Activated CD4-positive, alpha-beta T cell treated with anti-CD3 and anti-CD28 coated beads, Interleukin-2, amount 50 U/mL, for 4 hours (primary cell): ENCODE measurements at places on chromosomes 6 and 20.
A peak's percentile ranks its signal among the peaks of the same experiment; 100 is the strongest.

- DNase-seq: no peak
Observed at GRCh38 chr6:100228437-100228833, 234.4 kb upstream of the MCHR2 start.

DNA sequence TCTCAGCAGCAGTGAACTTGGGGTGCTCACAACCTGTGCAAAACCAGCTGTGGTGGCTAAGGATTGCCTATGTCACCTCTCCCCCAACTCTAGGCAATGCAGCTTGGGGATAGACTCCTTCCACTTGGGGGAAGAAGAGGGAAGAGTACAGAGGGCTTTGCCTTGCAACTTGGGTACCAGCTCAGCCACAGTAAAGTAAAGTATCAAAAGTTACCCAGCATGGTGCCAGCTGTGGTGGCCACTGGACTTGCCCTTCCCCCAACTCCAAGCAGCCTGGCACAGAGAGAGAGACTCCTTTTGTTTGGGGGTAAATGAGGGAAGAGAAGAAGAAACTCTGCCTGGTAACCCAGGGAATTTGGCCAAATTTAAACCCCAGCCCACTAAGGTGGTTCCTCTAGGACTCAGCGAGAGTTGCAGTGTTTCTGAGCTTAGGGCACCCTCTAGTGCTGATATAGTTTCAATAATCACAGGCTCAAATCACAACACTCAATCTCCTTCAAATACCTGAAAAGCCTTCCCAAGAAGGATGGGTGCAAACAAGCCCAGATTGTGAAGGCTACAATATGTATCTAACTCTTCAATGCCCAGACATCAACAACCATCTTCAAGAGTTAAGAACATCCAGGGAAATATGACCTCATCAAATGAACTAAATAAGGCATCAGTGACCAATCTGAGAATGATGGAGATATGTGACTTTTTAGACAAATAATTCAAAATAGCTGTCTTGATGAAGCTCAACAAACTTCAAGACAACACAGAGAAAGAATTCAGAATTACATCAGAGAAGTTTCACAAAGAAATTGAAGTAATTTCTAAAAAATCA is 7.6 kb upstream of the DEFB129 start:
- DNase-seq: no peak

DNA sequence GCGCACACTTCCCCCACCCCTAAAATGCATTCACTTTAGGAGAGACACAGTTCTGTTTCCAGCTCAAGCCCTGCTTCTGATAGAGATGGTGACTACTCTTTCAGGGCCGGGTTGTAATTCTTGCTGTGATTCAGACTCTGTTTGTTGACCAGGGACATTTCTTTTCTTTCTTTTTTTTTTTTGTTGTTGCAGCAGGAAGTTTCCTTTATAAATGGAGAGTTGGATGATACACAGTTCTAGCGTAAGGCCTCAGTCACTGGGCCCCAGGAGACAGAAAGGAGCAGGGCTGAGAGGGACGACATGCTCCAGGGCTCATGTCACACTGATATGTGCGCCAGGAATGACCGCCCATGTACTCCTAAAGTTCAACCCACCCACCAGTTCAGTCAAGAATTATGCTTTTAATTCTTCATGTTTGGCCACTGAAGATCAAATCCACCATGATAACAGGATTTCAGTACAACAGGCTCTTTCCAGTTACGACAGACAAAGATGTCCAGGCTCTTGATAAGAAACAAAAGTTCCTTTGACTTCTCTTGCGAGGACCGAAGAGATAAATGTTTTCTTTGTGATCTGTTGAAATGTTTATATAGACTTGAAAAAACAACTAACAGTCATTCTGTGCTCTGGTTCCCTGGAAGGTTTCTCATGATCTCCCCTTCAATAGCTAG is 142.5 kb downstream of the CD164 start:
- no peak for DNase-seq

GRCh38 chr20:17731233-17731632 is 31.5 kb downstream of the BANF2 start:
- no peak for DNase-seq

GRCh38 chr6:107531868-107532267 is 42.0 kb downstream of the SOBP start:
- no peak for DNase-seq

- DNase-seq: no peak
Observed at GRCh38 chr6:162688751-162689345, 38.7 kb downstream of the PRKN start.

GRCh38 chr6:106117579-106117978 is 31.4 kb downstream of the PRDM1 start:
- peak; percentile 63 for DNase-seq

GRCh38 chr6:91606148-91606901 is 1019.5 kb upstream of the MAP3K7 start:
- DNase-seq: no peak
